ENCODE measurements at places on chromosomes 12 and 14.

DNA sequence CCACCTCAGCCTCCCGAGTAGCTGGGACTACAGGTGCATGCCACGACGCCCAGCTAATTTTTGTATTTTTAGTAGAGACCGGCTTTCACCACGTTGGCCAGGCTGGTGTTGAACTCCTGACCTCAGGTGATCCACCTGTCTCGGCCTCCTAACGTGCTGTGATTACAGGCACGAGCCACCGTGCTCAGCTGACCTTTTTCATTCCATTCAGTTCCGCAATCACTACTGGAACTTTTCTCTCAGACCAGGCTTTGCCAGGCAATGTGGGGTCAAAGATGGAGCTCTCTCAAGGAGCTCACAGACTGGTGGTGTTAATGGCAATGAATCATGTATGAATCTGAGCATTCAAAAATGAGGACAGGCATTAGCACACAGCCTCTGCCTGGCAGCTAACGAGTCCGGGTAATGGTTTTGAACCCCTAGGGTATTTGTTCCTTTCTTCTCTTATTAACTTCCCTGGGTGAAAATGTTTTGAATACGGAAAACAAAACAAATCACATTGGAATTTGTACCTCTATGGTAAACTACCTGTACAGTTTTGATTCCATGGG, 9.4 kb upstream of the TCHP start:
- DNase-seq: no peak

DNA sequence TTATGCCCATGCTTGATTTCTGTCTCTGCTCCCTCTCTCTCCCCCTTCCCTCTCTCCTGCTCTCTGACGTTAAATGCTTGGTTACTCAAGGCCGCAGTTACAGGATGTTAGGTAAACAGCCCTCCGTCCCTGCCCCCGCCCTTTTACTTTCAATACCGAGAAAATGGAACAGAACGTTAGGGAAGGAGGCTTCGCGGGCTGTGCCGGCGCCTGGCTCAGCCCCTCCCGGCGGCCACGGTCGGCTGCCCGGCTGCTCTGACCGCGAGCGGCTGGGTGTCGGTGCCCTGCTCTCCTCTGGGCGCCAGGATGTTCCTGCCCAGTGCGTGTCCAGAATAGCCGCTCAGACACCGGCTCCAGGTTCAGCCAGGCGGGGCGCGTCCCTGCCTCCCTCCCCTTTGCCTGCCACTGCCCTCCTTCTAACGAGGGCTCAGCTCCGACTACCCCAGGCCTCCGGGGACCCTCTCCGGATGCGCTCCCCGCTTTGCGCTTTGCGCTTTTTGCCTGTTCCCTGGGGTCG, 166.1 kb downstream of the ADCK1 start:
- DNase-seq: no peak

- no peak for DNase-seq
These were observed 31.9 kb upstream of the PAPOLA start for GRCh38 chr14:96470331-96470730.

DNA sequence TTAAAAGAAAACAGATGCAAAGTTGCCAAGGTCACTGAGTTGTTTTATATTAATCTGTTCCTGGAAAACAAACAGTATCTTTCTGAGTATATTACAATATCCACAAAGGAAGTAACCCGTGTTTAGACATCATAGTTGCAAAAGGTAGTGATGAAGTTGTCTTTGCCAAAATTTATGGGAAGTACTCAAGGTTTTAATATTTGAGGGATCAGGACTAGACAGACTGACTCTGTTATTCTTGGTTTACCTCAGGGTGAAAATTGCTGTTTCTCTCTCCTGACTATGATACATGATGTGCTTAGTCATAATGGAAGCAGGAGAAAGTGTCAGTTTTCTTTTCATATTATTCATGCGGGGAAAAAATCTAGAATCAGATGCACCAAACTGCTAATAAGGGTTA, 28.3 kb downstream of the TMEM233 start:
- DNase-seq: no peak

DNA sequence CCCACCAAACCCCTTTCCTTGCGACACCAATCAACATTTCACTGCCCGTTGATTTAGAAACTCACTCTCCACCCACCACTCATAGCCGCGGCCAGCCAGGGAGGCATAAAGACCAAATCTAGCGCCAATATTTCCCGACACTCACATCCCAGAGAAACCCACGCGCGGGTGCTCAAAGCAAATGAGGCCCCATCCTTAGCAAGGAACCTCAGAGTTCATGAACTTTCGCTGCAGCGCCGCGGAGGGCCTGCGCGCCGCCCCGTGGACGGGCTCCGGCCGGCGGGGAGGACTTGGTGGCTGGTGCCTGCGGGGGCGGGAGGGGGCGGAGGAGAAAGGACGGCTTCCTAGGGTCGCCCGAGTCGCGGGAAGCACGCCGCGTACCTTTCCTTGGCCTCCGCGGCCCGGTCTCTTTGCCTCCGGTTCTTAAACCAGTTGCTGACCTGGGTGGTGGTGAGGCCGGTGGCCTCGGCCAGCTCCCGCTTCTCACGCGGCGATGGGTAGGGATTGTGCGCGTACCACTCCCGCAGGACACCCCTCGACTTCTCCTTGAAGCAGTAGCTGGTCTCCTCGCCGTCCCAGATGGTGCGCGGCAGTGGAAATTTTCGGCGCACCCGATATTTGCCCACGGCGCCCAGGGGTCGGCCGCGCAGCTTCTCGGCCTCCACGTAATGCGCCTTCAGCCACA, 886 bp downstream of the SIX1 start:
- no peak for DNase-seq

- DNase-seq: no peak
These were observed 61.9 kb upstream of the VASH1 start for GRCh38 chr14:76699209-76699938.

DNA sequence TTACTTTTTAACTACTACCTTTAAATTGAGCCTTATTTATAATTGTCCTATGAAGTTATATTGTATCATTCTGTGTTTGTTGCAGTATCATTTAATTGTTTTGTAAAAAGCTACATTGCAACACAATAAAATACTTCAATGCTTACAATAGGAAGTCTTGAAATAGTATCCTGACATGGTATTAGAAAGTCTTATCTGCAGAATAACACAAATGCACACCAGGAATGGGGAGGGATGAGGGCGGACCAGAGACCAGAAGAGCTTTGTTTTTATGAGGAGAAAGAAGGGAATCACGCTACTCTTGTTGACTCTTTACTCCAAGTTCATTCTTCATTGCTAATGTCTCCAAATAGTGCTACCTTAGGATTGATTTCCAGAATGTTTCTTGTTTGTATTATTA, 120.2 kb downstream of the MON2 start:
- DNase-seq: no peak

- DNase-seq: no peak
These were observed 9.7 kb upstream of the PEBP1 start for GRCh38 chr12:118126119-118126757.

GRCh38 chr12:123571343-123571813, 13.0 kb upstream of the TMED2 start:
- no peak for DNase-seq

GRCh38 chr14:103857256-103857655, 9.9 kb upstream of the PPP1R13B start:
- no peak for DNase-seq

- no peak for DNase-seq
These were observed 129.6 kb upstream of the GARIN2 start for GRCh38 chr14:67059596-67059995.

DNA sequence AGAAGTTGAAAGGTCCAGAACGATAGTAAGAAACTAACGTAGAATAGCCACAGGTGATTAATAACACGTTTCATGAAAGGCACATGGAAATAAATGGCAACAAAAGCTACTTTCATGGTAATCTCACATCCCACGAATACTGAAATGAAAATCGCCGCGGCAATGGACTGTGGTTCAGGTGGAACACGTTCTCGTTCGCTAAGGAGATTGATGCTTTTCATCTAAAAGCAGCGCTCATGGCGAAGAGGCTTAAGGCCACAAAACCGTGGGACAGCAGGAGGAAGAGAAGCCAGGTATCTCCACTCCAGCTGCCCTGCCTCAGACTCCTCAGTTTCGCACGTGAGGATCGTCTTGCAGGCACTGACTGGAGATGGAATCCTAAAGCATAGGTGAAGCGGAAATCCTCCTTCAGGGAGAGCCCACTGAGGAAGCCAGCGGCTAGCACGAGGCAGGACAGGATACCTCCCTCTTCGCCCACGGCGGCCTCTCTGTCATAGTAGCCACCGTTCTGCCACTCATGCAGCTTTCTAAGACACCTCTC, 696 bp upstream of the GPHN start:
- DNase-seq: peak; percentile 1

- DNase-seq: no peak
These were observed 392.7 kb downstream of the RPS29 start for GRCh38 chr14:49193332-49194065.

DNA sequence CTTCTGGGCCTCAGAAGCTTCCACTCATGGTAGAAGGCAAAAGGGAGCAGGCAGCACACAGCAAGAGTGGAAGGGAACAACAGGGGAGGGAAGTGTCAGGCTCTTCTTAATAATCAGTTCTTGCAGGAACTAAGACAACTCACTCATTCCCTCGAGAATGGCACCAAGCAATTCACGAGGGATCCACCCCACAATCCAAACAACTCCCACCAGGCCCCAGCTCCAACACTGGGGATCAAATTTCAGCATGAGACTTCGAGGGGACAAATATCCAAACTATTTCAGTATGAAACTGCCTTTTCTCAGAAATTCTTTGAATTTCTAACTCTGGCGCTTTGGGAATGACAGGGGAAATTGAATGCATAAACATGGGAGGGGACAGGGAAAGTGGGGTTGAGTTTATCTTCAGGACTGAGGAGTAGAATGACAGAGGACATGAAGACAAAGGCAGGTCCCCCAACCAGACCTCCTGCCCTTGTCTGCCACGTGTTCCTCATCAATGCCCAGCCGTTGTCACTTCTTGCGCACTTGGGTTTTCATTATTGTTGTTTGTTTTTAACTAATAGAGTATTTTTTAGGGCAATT, 24.6 kb upstream of the APOF start:
- DNase-seq: no peak

GRCh38 chr14:104694991-104695659, 5.7 kb downstream of the INF2 start:
- DNase-seq: peak; percentile 20

Measured in stimulated activated CD4-positive, alpha-beta T cell treated with anti-CD3 and anti-CD28 coated beads, Interleukin-1b, Interleukin-23, amount 100 ng/mL, for 1 hour (primary cell).